ENCODE measurements at places on chromosomes 5 and 9.

GRCh38 chr9:78601957-78602565, 305.1 kb downstream of the PSAT1 start:
- no peak for DNase-seq

DNA sequence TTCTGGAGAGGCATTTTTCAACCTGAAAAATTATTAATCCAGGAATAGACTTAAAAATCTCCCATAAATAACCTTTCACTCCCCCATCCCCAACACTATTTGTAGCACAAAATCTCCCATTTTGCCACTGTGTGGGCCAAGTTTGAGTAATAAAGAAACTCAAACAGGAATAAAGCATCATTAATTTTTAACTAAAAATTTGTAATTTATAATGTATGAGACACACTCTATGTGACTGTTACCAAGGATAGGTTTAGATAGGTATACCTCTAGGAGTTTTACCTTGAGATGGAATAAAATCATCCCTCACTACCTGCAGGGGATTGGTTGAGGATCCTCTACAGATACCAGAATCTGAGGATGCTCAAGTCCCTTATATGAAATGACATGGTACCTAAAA, 30.1 kb downstream of the CHD1 start:
- DNase-seq: no peak

- DNase-seq: no peak
These were observed 191.2 kb downstream of the PALM2AKAP2 start for GRCh38 chr9:109971226-109971625.

GRCh38 chr5:175824676-175825075, 46.7 kb upstream of the CPLX2 start:
- no peak for DNase-seq

DNA sequence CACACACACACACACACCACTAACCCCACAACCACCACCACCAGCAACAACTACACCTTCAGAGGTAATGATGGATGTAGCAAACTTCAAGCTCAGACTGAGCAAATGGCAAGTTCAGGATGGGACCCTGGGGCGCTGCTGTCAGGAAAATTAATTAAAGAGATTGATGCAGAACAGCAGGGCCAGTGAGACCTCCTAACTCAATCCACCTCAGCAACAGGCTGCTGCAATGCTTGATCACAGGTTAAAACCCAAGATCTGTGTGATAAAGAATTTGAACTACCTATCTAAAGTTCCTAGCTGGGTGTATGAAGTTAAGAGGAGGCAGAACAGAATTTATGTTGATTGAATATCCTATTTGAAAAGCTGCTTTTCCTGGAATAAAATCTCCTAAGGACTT, 140.3 kb upstream of the FER start:
- no peak for DNase-seq

DNA sequence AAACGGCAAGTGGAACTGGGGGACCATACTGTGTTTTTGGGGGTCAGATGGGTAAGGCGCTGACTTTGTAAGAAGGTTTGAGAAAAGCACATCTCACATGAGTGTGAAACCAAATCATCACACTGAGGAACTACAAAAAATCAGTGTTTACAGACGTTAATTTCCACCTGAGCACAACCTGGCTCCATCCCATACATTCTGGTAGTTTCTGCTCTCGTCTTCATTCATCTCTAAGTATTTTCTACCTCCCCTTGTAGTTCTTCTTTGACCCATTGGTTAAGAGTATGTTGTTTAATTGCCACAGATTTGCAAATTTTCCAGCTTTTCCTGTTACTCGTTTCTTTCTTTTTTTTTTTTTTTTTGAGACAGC, 8.9 kb upstream of the DPP7 start:
- DNase-seq: no peak

GRCh38 chr5:136430081-136430480, 64.7 kb upstream of the TRPC7 start:
- DNase-seq: no peak

GRCh38 chr5:72235725-72236124, 84.3 kb downstream of the MRPS27 start:
- no peak for DNase-seq

DNA sequence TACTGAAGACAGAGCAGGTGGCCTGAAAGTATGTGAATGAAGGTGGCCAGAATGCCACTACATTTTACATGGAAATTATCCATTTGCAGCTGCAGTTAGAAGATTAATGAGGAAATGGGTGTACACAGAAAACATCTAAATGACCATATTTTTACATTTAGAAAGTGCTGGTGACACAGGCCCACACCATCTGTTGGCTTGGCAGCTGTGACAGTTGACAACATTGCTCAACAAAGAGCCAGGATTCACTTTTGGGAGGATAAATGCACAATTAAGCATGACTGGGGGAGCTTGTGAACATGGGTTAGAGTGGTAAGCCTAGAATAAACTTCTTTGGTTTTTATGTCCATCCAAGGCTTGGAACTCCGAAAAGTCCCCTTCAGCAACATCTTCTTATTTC, 360.5 kb downstream of the KCTD16 start:
- DNase-seq: no peak

- no peak for DNase-seq
These were observed 262.5 kb downstream of the TUSC1 start for GRCh38 chr9:25415718-25416117.

- DNase-seq: no peak
These were observed 102.6 kb downstream of the CDC42SE2 start for GRCh38 chr5:131366428-131366827.

- no peak for DNase-seq
These were observed 289.7 kb downstream of the PBX3 start for GRCh38 chr9:126036881-126037291.

DNA sequence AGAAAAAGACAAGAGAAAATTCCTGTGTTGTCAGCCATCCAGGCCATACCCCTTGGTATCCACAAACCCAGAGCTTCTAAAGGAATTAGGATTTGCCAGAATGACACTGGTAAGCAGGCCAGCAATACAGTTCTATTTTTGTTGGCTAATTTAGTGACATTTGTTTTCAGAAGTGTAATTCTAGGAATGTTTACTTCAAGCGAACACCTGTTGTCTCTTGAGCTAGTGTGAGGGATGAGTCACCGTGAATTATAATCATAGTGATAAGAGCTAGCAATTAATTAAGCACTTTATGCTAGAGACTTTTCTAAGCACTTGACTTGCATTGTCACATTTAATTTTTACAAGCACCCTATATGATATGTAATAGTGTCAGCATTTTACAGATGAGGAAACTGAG, 99.2 kb downstream of the PRKACG start:
- DNase-seq: no peak

DNA sequence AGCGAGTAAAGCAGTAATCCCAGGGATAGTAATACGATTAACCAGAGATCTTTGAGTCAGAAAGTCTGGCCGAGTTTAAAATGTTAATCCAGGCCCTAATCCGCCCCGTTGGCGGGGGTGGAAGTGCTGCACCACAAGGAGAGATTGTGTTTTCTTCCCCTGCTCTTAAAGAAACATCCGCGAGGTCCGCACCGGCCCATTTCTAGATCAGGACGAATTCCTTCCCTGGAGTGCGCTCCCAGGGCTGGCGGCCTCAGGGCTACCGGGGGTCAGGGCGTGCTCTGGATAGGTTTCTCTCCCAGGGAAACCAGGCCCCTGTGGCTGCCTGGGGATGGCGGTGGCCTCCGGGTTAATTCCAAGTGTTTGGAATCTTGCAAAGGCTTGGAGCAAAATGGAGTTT, 9.3 kb upstream of the NEUROG1 start:
- no peak for DNase-seq

- DNase-seq: no peak
These were observed 66.7 kb downstream of the SMIM23 start for GRCh38 chr5:171852255-171852681.

- no peak for DNase-seq
These were observed 123.4 kb downstream of the NXNL2 start for GRCh38 chr9:88658311-88658822.

GRCh38 chr9:14275331-14275730, 38.6 kb downstream of the NFIB start:
- no peak for DNase-seq

DNA sequence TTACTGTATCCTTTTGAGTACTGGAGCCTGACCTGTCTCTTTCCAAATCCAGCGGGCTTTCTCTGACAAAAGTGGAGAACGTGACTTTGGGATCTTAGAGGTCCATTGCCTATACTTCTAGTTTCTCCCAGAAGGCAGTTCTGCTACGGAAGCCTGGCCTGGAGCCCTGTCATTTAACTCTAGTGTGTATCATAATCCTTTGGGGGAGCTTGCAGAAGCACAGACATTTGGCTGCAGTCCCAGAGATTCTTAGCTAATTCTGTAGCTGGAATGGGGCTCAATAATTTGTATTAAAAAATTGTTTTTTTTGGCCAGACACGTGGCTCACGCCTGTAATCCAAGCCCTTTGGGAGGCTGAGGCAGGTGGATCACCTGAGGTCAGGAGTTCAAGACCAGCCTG, 3.0 kb downstream of the HARS2 start:
- no peak for DNase-seq

- no peak for DNase-seq
These were observed 30.0 kb downstream of the NR6A1 start for GRCh38 chr9:124741149-124741548.

DNA sequence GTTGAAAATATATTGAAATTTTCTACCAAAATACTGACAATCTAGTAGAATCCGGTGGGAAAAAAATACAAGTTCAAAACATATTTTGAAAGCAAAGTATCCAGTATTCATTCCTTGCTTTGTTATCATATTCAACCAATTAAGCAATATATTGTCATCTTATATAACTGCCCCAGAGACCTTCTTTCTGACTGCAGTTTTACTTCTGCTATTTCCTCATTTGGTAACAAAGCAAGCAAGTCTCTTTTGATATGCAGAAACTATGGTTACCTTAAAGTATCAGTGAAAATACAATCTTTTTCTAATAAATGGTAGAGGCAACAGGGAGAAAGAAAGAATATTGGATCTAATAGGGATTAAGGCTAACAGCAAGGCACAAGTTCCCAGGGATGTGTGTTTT, 663.7 kb upstream of the MEF2C start:
- no peak for DNase-seq

GRCh38 chr9:125630436-125630835, 76.6 kb downstream of the MAPKAP1 start:
- DNase-seq: no peak

DNA sequence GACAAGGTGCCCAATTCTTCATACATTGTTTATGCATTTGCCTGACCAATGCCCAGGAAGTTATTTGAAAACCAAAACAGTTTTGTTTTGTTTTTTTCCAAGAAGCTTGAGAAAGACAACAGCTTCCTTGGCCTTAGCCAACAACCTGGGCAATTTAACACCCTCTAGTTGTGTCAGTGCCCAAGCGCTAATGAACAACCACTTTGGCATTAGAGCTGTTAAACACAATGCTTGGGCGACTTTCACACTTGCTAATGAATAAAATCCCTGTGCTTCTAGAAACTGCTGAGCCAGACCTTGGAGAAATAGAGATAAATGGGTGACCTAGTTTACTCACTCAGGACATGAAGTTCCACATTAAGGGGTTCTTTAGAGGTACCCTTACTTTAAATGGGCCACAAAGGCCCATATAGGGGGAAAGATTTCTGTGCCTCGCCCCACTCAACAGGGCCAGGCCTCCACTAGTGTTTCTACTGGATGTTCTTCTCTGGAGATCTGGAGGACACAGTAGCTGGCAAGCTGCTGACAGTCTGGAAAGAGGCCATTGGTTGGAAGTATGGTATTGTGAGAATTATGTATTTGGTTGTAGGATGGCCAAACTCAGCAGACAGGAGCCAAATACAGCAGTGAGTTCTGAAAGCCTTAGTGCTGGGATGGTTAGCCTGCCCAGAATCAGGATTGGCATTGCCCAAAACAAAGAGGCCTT, 179.8 kb downstream of the DOCK8 start:
- DNase-seq: no peak

DNA sequence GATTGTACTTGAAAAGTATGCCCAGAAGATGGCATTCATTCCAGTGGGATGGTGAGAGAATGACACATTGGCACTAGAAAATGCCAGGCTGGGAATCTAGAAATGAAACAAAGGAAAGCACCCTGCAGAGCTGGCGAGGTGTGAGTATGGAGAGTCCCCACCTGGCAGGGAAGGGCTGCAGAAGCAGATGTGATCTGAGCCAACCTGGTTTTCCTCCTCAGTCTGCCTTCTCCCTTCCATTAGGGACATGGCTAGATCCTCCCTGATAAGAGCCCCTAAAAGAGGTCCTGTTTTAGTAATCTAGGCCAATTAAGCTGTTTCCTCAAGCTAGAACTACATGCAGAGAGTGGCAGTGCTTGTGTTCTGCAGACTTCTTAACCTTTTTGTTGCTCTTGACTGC, 24.7 kb upstream of the TNFSF15 start:
- no peak for DNase-seq

- no peak for DNase-seq
These were observed 713.4 kb upstream of the ACO1 start for GRCh38 chr9:31671011-31671410.

DNA sequence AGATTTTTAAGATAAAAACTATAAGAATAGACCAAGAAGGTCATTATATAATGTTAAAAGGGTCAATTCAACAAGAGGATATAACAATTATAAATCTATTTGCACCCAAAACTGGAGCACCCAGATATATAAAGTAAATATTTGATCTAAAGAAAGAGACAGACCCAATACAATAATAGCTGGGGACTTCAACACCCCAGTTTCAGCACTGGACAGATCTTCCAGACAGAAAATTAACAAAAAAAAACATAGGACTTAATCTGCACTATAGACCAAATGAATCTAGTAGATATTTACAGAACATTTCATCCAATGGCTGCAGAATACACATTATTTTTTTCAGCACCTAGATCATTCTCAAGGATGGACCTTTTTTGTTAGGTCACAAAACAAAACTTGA, 331.9 kb downstream of the SPOCK1 start:
- DNase-seq: no peak

GRCh38 chr9:37994639-37995347, 74.2 kb downstream of the SHB start:
- peak; percentile 33 for DNase-seq

DNA sequence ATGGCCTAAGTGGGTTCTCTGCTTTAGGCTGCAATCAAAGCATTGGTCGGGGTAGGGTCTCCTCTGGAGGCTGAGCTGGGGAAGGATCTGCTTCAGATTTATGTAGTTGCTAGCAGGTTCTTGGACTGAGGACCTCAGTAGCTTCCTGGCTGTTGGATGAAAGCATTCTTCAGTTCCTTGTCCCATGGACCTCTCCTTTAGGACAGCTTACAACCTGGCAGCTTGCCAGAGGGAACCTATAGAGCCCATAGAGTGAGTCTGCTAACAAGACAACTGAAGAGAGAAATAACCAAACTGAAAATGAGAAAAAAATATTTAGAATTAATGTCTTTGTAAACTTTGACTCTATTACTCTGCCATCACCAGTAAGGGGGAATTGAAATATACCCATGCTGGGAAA, 12.4 kb downstream of the MRPS30 start:
- no peak for DNase-seq

GRCh38 chr9:125687163-125687863, 19.7 kb downstream of the MAPKAP1 start:
- no peak for DNase-seq

Measured in stimulated activated CD8-positive, alpha-beta memory T cell treated with anti-CD3 and anti-CD28 coated beads, Interleukin-2, amount 100 ng/mL, for 48 hours (primary cell).